ENCODE measurements at places on chromosomes 2 and 18.

- DNase-seq, result no peak
Observed at GRCh38 chr18:22826726-22827125, 106.4 kb upstream of the RBBP8 start.

- no peak for DNase-seq
Observed at GRCh38 chr2:20630967-20631366, 19.9 kb downstream of the HS1BP3 start.

DNA sequence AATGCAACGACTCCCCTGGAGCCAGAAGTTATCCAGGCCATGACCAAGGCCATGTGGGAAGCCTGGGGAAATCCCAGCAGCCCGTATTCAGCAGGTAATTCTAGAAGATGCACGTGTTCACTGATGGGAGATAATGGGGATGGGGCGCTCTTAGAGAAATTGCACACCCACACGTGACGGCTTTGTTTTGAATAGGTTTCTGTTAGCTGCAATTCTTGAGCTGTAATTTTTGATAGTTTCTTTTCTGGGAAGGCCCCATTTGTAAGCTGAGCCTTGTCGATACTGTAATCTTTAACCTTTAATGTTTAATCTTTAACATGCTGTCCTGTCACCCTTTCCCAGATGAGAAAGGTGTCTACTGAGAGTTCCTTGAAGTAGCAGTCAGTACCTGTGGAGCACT lies 3.6 kb downstream of the SCLY start:
- DNase-seq, result no peak

DNA sequence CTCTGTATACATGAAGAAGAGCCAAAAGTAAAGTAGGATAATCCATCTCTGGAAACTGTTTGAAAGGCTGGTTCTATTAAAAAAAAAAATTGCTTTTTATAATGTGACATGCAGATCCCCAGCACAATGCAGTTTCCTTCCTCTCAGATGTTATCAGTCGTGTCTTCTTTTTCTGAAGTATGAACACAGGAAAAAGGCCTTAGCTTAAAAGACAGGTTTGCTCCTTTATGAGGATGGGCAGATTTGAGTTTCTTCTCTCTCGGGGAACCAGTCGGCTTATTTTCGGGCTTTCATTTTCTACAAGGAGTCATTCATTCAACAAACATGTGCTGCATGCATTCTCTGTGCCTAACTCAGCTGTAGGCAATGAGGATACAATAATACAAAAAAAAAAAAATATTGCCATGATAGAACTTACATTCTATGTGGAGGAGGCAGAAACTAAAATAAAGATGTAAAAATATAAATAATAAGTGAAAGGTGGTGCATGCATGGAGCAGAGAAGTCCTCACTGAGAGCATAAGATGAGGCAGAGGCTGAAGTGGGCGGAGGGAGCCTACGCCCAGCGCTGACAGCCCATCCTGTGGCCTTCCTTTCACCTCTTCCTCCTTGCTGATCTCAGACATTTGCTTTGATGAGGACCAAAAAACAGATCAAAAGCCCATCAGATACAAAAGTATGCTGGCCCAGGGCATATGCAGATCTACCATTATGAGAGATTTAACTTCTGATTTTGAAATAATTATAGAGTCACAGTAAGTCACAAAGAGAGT lies at the start of gene CD226:
Gene CD226, minus strand, starts transcription at position 513 of the 773 bp plus-strand sequence. Its CDS starts 467 bp downstream, at position 46.
- no peak for DNase-seq

- DNase-seq, result no peak
Observed at GRCh38 chr2:239278941-239279365, 121.9 kb downstream of the HDAC4 start.

DNA sequence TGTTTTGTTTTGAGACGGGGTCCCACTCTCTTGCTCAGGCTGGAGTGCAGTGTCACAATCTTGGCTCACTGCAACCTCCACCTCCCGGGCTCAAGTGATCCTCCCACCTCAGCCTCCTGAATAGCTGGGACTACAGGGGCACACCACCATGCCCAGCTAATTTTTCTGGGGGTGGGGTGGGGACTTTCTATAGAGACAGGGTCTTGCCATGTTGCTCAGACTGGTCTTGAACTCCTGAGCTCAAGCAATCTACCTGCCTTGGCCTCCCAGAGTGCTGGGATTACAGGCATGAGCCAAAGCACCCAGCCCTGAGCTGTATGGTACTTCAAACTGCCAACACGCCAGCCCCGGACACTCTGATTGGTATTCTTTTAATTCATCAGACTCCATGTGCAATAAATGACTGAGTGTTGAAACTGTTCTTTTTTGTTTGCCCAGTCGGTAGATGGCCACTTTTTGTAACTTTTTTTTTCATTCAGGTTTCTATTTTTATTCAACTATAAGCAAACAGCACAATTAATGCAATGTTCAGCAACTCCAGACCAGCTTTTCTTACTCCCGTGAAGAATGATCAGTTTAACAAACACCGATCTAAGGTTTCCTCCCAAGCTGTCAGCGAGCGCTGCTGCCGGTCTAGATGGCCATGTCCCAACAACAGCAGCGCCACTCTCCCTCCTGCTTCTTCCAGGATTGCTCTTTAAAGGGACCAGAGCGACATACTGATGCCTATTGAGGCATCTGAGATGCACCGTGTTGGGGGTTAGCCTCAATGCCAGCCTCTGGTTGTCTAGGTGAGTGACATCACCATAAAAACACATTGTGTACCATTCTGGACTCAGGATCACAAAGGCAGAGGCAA lies 12.5 kb upstream of the TGOLN2 start:
- no peak for DNase-seq

DNA sequence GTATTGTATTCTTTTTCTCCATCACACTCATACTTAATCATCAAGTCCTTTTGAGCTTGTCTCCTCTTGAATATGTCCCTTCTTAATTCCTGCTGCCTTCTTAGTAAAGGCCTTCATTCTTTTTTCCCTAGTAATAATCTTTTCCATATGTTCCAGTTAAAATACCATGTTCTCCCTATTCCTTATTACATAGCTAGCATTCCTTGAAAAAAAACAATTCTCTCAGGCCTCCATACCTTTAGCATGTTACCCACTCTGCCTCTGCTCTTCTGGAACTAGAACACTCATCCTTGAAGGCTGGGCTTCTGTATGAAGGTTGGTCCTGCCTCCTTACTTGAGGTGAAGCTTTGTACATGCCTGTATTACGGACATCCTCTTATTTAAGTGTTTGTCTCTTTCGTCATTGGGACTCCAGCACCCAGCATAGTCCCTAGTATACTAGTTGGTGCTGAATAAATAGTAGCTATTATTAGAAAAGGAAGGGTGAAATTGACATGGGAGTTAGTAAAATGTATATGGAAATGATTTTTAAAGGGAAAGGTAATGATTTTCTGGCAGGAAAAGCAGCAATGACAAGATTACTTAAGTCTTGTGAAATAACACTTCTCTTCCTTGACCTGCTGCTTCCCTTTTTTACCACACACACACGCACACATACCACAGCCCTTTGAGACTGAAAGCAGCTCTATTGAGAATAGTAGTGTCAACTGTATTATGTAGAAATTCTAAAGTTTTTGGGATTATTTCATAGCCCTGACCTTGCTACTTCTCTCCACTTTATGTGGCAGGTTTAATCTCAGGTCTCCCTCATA lies 45.6 kb downstream of the REL start:
- no peak for DNase-seq

DNA sequence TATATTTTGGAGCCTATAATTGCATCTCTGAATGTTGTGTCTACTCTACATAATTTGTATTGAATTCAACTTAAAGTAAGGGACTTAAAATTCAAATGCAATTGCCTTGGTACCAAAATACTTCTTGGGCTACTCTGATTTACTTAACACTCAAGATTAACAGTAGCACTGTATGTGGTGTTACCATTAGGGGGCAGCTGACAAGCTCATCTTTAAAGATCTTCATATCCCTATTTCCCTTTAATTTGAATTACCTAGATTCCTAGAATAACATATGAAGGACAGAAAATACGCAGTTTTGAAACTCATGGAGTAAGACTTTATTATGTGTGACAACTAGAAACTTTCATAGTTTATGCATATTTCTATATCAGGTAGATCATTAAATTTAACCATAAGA lies 37.4 kb upstream of the FAP start:
- DNase-seq, result no peak

- DNase-seq, result no peak
Observed at GRCh38 chr2:215394102-215394805, 41.6 kb downstream of the FN1 start.

GRCh38 chr2:103166456-103167324 lies 404.9 kb downstream of the TMEM182 start:
- no peak for DNase-seq
